ENCODE measurements at places on chromosomes 16 and 17.

- DNase-seq = no peak
These were observed 11.7 kb downstream of the ZP2 start for GRCh38 chr16:21199607-21200218.

DNA sequence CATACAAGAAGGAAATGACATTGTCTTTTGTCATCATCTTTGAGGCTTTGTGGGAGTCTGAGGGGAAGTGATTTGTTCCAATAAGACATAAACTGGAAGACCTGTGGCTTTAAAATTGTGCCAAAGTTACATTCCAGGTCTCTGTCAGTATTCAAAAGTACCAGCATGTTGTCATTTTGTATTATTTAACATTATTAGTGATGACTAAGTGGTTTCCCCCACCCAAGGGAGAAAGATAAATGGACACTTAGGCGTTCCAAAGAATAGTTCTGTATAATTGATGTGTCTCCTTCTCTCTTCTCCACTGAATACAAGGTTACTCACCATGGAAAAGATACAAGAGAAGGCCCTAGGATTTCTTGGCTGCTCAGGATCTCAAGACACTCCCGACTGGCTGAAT lies 3.8 kb downstream of the CFAP97D1 start:
- no peak for DNase-seq

DNA sequence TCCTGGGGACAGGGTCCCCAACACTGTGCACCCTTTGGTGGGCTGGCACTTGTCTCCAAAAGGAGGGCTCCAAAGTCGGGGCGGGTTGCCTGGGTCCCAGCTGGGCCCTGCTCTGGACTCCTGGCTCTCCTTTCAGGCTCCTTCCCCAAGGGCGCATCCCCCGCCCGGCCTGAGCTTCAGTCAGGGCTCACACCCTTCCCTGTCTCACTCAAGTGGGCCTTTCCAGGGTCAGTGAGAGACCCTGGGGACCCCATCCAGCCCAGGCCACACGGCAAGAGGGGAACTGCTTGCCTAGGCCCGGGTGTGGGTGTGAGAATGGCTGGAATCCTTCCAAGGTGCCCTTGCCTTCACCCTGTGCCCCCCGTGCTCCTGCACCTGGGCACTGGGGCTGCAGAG lies 41.8 kb upstream of the SLC38A10 start:
- DNase-seq = no peak

GRCh38 chr16:12425134-12425941 lies 378.3 kb downstream of the CPPED1 start:
- DNase-seq = no peak

DNA sequence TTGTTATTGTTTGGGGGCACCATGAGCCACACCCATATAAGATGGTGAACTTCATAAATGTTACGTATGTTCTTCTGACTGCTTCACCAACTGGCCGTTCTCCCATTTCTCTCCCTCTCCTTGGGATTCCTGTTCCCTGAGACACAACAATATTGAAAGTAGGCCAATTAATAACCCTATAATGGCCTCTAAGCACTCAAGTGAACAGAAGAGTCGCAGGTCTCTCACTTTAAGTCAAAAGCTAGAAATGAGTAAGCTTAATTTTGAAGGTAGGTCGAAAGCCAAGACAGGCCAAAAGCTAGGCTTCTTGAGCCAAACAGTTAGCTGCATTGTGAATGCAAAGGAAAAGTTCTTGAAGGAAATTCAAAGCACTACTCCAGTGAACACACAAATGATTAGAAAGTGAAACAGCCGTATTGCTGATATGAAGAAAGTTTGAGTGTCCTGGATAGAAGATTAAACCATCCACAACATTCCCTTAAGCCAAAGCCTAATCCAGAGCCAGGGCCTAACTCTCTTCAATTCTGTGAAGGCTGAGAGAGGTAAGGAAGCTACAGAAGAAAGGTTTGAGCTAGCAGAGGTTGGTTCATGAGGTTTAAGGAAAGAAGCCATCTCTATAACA lies 25.8 kb downstream of the HLF start:
- DNase-seq = no peak

GRCh38 chr16:28291651-28292626 lies at the start of gene SBK1:
Gene SBK1 (plus strand): TSS chr16:28292525. CDS start chr16:28317392, 24,867 bp downstream.
- peak; percentile 52 for DNase-seq

DNA sequence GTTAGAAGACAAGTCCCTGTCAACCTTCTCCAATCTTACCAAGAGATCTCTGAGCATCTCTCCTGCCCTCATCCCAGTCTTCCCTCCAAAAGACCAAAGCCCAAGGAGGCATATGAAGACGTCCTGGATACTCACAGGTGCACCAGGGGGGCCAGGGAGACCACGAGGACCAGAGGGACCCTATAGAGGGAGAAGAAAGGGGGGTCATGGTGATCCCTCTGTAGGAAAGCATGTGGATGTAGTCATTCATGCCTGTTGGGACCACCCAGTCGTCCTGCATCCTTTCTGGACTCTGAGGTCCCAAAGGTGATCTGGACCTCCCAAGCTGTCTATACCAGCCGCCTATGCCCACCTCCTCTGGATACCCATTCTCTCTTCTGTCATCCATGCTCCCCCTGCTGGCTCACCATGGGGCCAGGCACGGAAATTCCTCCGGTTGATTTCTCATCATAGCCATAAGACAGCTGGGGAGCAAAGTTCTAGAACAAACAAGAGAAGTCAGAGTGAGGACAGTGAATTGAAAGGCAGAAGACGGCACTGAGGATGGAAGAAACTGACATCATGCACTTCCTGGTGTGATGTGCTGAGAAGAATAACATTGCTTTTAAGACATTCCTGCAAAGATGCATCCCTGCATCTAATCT lies 3.3 kb downstream of the COL1A1 start:
- DNase-seq = peak; percentile 85

- DNase-seq = no peak
These were observed 60.8 kb downstream of the TBC1D16 start for GRCh38 chr17:79974566-79975497.
